ENCODE measurements at places on chromosomes 13 and 19.
A peak's percentile ranks its signal among the peaks of the same experiment; 100 is the strongest.

DNA sequence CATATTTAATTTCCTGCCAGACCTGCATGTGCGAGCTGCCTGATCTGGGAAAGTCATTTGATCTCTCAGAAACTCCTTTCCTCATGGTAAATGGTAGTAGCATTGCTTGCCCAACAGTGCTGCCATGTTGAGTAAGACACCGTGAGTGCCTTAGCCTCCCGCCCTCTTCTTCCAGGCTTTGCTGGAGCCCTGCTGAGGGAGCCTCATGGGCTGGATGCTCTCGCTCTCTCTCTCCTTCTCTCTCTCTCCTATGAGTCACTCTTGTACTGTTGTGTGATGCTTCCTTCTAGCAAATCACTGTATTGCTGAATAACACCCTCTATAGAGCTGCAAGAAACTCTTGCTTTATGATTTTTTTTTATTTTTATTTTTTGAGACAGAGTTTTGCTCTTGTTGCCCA lies 365.5 kb downstream of the UQCRFS1 start:
- DNase-seq = no peak

DNA sequence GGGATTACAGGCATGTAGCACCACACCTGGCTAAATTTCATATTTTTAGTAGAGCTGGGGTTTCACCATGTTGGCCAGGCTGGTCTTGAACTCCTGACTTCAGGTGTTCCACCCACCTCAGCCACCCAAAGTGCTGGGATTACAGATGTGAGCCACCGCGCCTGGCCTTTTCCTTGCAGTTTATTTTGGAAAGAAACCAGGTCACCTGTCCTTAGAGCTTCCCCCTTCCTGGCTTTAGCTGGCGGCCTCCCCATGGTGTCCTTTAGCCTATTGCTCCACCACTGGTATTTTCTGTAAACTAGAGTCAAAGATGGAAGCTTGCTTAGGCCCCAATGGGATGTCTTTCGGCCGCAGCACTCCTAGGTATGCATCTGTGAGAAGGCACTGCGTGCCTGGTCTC lies 91.2 kb downstream of the DPF1 start:
- no peak for DNase-seq

- no peak for DNase-seq
Observed at GRCh38 chr13:98280176-98280510, 103.1 kb upstream of the RNF113B start.

- peak; percentile 41 for DNase-seq
Observed at GRCh38 chr19:10389863-10390262, 9.5 kb upstream of the TYK2 start.

- no peak for DNase-seq
Observed at GRCh38 chr19:3409346-3410064, 43.1 kb downstream of the NFIC start.

DNA sequence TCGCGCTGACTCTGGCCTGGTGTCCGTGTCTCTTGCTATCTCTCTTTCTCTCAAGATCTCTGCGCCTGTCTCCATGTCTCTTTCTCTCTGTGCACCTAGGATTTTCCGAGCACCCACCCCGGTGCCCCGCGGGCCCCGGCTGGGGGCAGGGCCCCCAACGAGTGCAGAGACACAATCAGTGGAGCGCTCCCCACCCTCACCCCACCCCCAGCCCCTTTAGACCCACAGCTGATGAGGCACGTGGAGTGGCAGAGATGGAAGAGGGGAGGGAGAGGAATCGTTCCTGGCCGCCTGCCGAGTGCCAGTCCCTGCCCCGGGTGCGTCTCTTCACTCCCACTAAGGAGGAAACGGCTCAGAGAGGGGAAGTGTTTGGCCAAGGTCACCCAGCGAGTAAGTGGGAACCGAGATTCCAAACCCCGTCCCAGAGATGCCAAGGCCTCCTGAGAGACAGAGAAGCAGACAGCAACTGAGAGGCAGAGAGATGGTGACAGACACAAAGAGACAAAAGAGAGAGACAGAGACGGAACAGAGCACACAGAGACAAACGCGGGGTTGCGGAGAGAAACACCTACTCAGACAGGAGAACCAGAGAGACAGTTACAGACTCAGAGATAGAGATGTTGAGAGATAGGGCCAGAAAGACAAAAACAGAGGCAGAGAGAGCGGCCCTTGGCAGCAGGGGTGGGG lies 626 bp upstream of the BCL3 start:
- no peak for DNase-seq

GRCh38 chr19:4537953-4538600 lies 1.8 kb downstream of the LRG1 start:
- no peak for DNase-seq

GRCh38 chr13:49292742-49293486 lies 45.2 kb downstream of the CDADC1 start:
- DNase-seq = peak; percentile 11

DNA sequence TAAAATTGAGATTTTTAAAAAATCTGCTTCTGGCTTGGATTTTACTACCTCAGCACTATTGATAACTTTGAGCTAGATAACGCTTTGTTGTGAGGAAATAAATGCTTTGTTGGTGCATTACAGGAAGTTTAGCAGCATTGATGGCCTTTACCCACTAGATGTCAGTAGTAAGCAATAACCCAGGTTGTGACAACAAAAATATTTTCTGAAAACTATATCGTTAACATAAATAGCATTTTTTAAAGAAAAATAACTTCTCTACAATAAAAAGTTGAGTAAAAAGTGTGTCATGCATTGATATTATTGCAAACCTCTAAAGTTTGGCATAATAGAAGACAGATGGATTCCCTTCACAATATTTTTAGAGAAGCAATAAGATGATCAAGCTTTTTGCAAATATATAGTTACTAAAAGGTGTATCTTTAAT lies 1246.5 kb downstream of the UQCRFS1 start:
- DNase-seq = no peak

- no peak for DNase-seq
Observed at GRCh38 chr19:29287061-29287460, 74.1 kb upstream of the UQCRFS1 start.

DNA sequence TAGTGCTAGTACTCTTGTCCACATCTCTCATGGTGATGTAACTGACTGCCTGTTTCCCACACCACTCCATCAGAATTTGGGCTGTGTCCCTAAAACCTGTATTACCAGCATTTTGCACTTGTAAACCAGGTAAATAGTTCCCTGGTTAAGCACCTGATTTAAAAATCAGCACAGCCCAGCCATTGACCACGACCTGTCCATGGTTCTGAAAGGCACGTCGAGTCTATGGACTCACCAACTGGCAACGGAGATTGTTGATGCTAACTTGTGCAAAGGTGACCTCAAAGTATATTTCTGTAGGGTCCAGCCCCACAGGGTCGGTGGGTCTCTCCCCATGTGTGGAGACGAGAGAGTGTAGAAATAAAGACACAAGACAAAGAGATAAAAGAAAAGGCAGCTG lies 46.7 kb upstream of the ZNF835 start:
- no peak for DNase-seq

DNA sequence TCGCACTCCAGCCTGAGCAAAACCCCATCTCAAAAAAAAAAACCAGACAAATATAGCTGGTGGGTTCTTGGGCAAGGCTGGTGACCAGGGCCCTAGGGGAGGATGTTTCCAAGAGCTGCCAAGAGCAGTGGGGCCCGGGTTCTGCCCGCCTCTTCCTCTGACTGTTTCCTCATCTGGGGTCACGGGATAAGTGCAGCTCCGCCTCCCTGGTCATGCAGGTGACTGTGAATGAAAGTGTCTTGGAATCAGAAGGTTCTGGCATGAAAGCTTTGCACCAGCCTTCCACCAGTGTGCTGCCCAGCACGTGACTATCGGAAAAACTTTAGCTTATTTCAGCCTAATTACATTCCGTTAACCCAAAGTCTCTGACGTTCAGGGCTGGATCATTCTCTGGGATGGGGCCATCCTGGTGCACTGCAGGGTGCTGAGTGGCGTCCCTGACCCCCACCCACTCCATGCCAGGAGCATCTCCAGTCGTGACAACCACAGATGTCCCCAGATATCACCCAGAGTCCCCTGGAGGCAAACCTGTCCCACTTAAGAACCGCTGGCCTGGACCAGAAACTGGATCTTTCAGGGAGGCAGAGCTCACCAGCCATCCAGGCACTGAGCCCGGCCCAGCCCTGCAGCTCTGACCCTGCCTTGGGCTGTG lies 85.6 kb downstream of the GNG7 start:
- peak; percentile 64 for DNase-seq

- no peak for DNase-seq
Observed at GRCh38 chr13:105007166-105007808, 1528.2 kb downstream of the EFNB2 start.

DNA sequence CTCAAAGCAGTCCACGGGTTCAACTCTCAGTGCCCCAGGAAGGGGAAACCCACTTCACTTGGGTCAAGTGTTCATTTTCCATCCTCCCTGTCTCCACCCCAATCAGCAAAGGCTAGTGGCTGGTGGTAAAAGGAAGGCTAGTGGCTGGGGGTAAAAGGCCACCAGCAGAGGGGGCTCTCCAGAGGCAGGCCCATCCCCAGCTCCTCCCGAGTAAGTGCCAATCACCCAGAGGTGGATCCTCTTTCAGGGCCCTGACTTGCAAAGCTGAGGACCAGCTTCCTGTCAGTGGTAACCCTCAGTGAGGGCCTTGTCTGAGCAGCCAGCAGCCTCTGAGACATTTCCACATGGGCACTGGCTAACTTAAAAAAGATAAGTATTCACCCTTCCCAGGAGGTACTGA lies 22.0 kb upstream of the TPT1 start:
- no peak for DNase-seq

DNA sequence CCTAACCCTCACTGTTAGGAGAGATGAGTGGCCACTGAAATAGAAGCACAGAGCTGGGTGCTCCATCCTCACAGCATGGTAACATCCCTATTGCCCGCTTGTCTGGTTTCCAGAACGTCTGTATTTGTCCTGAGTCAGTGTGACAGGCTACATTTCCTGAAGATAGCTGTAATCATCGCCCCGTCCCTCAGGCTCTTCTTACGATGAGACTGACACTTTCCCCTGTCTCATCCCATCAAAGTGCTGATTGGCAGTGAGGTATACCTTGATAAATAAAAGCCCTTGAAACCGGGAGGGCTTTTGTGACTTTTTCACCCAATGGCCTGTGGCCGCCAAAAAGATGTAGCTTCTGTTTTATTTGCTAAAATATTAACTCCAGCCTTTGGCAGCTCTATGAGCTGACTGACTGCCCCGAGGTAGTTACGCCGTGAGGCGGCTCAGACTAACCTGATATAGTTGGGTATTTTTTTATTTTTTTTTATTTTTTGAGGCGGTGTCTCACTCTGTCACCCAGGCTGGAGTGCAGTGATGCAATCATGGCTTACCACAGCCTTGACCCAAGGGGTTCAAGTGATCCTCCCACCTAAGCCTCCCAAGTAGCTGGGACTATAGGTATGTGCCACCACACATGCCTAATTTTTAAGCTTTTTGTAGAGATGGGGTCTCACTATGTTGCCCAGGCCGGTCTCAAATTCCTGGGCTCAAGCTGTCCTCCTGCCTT lies 5.7 kb upstream of the LRRC4B start:
- no peak for DNase-seq

- DNase-seq = no peak
Observed at GRCh38 chr19:33402421-33403220, 29.1 kb downstream of the CEBPG start.

GRCh38 chr19:35559281-35559659 lies 4.2 kb downstream of the ATP4A start:
- no peak for DNase-seq

- DNase-seq = no peak
Observed at GRCh38 chr19:3441089-3441985, 39.0 kb downstream of the SMIM24 start.

DNA sequence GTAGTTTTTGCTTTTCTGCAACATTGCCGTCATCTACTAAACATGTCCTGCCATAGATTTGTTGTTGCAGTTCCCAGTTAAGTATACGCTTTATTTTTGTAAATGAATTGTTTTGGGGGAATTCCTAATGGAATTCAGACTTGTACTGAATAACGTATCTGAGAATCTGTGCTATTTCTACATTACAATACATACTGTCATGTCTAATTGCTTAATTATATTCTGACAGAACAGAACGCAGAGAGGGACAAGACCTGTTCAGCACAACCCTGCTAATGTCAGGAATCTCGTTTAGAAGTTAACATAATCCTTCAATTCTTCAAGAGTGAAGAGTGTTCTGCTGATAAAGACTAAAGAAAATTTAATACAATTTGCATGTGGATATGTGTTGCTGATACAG lies 861.1 kb upstream of the KLHL1 start:
- DNase-seq = no peak

GRCh38 chr19:7415163-7415856 lies 66.6 kb downstream of the ARHGEF18 start:
- DNase-seq = no peak

DNA sequence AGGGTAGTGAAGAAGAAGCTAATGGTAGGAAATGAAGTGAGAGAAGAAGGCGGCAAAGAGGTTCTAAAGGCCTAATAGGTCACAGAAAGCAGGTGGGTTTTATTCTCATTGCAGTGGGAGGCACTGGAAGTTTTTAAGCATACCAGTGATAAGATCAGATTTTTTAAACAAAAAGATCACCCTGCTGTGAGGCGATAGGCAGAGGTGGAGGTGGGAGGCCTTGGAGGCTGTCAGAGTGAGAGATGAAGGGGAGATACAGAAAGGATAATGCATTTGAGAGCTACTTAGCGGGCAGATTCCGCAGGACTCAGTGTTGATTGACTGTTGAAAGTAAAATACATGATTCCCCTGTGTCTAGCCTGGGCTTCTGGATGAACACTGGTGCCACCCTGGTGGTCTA lies 116.7 kb upstream of the FRY start:
- no peak for DNase-seq

DNA sequence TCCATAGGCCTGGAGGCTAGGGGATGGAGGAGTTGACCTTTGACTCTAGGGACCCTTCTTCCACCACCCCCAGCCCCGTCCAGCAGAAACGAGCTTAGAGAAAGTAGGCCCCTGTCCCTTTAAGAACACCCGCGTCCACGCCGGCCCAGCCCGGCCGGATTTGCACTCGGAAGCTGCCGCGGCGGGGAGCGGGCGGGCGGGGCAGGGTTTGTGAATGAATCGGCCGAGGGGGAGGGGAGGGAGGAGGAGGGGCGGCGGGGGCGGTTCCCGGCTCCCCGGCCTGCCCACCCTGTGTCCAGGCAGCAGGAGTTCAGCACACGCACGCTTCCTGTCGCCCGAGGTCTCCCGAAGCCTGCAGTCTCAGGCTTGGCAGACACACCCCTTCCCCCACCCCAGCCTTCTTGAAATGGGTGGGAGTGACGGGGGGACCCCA lies 1.5 kb downstream of the UNC13A start:
- peak; percentile 22 for DNase-seq

All from stimulated activated CD4-positive, alpha-beta T cell treated with anti-CD3 and anti-CD28 coated beads, Interleukin-15, amount 100 ng/mL, for 24 hours (primary cell).